ENCODE measurements at places on chromosomes 1 and 21.
A peak's percentile ranks its signal among the peaks of the same experiment; 100 is the strongest.

- DNase-seq: peak; percentile 75
Measured at GRCh38 chr1:200905411-200906052, 10.8 kb downstream of the INAVA start.

- no peak for DNase-seq
Measured at GRCh38 chr1:232943679-232944252, 6.6 kb upstream of the NTPCR start.

GRCh38 chr1:89871768-89872473, 51.1 kb downstream of the LRRC8D start:
- no peak for DNase-seq

DNA sequence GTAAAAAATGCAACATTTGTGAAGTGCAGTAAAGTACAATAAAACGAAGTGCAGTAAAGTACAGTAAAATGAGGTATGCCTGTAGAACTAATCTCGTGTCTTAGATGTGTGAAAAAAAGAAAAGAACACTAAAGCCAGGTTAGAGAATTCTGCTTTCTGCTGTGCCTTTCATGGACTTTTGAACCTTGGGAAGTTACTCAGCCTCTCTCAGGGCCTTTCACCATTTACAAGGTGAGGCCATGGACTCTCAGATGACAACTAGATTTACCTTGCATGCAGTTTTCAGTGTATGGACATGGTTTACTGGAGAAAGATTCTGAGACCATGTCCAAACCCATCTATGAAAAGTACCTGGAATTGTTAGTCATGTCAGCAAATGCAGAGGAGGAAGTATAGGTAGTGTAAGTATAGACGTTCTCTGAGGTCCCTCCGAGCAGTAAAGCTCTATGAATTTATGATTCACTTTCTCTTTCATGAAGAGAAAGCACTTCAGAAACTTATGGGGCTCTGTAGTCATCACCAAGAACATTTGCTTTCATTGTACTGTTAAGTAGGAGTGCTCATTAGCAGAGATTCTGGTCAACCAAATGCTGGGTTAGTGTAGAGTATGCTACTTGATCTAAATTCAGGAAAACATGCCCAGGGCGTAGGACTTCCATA, 143.1 kb downstream of the CACNA1E start:
- DNase-seq: no peak

DNA sequence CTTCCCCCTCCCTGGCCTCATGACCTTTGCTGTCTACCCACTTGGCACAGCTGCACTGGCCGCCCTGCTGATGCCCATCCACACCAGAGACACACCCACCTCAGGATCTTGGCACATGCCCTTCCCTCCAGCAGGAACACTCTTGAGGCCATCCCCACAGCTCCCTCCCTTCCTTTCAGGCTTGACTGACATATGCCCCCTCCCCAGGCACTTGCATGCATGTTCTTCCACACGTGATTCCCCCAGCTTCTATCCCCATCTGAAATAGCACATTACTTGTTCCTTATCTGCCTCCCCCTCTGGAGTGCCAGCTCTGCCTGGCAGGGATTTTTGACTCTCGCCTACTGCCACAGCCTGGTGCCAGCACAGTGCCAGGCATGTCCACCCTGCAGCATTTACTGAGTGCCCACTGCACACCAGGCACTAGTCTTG, 98.5 kb upstream of the SLC25A33 start:
- DNase-seq: no peak

- no peak for DNase-seq
Measured at GRCh38 chr1:229230893-229231753, 39.8 kb upstream of the RAB4A start.

- DNase-seq: no peak
Measured at GRCh38 chr1:201491896-201492511, 14.9 kb downstream of the CSRP1 start.

- no peak for DNase-seq
Measured at GRCh38 chr1:211480941-211481545, 10.9 kb downstream of the RD3 start.

GRCh38 chr1:27299385-27300271, 22.3 kb upstream of the TMEM222 start:
- DNase-seq: peak; percentile 100

- no peak for DNase-seq
Measured at GRCh38 chr1:183804387-183804786, 533 bp upstream of the RGL1 start.

DNA sequence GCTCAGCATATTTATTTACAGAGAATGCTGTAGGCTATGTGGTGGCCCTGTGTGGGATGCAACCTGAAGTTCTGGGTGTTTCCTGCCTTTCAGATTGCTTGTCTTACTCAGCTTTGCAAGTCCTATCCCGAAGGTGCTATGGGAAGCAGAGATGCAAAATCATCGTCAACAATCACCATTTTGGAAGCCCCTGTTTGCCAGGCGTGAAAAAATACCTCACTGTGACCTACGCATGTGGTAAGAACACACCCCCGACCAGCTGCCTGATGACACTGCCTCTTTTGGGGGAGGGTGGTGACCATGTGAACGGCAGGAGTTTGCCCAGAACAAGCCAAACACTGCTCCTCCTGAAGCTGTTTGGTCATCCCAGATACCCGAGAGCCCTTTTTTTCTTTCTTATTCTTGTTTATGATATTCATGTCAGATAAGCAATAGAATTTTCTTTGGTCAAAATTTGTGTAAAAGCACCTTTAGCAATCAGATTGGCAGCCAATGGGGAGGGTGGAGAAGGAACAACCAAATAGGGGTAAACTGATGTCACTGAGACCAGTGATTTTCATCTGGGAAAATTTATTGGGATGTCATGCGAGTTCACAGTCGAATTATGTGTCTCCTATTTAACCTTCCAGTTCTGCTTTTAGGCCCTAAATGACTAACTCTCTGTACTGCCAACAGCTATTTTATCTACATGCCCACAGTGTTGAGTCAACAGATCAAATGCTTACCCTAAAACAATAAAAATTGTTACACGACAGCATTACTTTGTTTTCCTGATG, 82.6 kb downstream of the EVA1C start:
- DNase-seq: peak; percentile 72

GRCh38 chr1:92705446-92705845, 79.5 kb downstream of the EVI5 start:
- peak; percentile 65 for DNase-seq

DNA sequence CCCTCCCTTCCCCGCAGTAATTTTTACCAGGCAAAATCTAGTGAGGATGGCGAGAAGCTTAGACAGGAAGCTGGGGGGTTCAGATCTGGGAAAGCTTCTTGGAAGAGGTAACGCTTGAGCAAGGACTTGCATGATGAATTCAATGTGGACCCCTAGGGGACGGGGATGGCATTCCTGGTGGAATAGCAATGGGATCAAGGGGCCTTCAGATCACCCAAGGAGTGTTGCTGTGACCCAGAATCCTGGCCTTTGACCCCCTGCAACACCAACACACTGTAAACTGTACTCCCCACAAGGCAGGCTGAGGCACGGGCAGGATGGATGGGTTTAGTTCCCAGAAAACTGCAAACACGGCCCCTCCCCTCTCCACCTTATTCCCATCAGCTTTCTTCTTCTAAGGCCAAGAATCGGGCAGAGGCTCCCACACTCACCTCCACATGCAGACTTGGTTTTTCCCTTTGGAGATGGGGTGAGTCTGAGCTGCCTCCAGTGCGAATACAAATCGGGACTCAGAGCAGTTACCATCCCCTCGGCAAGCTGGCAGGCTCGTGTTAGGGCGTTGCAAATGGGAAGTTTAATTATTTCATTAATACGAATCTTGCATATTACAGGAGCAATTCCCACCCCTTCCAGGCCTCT, 20.1 kb downstream of the DISP3 start:
- no peak for DNase-seq

GRCh38 chr1:39412892-39413291, 78.5 kb upstream of the BMP8A start:
- no peak for DNase-seq

DNA sequence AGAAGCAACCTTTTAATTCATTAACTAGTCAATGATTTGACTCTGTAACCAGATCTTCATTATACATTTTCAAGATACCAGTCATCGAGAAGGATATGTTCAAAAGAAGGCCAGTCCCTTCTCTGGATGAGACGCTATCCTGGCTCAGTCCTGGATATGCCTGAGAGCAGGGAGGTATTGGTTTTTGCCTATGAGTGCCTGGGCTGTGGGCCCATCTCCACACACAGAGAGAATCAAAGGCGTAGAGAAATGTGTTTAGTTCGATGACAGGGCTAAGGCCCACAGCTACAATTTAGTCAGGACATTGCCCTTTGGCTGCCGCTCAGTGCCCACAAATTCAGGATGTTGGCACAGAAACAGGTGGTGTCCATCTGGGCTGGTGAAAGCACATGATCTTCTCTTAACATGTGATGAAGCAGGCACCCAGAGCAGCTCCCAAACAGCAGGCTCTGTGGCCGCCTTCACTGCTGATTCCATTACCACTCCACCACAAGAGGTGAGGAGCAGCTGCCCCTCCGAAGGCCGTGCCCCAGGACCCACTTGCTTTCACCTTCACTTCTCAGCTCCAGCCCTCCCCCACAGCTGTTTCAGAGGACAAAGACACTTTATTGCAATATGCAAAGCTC, 24.7 kb downstream of the ACKR1 start:
- DNase-seq: no peak

- no peak for DNase-seq
Measured at GRCh38 chr1:44853201-44853600, 10.1 kb upstream of the PTCH2 start.

DNA sequence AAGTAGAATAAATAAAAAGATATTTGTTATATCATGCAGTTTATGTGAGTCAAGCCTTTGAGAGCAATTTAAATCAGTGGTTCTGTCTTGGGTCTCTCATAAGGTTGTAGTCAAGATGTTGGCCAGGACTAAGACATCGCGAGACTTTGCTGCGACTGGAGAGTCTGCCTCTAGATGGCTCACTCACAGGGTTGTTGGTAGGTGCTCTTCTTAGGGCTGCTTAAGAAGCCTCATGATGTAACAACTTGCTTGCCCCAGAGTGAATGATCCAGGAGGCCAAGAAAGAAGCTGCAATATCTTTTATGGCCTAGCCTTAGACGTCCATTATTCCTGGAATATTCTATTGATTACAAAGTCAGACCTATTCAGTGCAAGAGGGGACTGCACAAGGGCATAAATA, 73.1 kb upstream of the CACHD1 start:
- peak; percentile 32 for DNase-seq

- DNase-seq: no peak
Measured at GRCh38 chr1:231334079-231334666, 3.5 kb downstream of the EXOC8 start.

DNA sequence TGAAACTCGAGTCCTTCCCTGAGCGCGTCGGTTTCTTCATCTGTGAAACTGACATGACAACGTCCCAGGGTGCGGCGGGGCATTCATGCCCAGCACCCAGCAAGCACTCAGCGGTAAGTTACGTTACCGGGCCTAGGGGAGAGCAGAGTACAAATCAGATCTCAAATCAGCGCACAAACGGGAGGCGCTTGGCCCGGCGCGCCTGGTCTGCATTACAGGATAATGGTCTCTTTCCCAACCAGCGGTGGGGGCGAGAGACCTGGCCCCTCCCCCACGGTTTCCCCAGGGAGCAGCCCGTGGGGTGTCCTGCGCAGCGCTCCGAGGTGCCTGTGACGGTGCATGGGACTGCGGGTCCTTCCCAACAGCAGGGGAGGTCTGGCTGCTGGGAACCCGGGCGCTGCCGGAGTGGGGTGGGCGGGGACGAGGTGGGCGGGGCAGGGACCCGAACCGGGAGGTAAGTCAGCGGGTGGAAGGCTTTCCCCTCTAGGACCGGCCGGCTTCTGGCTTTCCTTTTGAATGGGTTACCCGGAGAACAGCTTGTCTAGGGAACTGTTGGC, 1.0 kb downstream of the TMEM51 start:
- DNase-seq: no peak

- DNase-seq: no peak
Measured at GRCh38 chr1:234234199-234234598, 139.1 kb upstream of the COA6 start.

- DNase-seq: peak; percentile 42
Measured at GRCh38 chr1:154863315-154864174, 6.5 kb downstream of the KCNN3 start.

DNA sequence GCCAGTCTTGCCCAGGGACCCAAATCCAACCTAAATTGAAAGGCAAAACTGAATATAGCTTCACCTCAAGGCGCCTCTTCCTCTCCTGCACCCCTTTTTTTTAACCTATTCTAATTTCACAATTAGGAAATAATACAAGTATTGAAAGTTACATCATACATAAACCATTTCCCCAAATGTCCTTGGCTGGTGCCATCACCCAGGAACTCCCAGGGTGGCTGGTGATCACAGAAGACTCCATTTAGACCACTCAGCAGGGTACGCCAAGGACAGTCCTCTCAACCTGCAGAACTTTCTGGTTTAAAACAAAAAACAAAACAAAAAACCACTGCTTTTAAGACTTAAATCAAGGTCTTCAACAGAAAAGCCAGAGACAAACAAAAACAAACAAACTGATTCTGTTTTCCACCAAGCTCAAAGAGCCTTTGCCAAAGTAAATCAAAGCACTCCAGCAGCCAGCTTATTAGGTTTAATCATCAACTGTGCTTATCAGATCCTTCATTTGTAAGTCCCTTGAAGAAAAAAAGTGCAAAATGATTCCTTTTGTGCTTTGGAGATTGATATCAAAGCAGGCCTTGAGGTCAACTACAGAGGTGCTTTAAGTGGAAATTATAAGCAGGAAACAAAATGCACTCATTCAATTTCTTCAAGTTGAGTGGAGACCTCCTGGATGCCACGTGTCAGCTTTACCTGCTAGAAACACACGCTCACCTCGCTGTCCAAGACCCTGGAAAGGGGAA, 113.0 kb downstream of the ETS2 start:
- no peak for DNase-seq

- DNase-seq: no peak
Measured at GRCh38 chr1:29368936-29369932, 132.9 kb downstream of the PTPRU start.

DNA sequence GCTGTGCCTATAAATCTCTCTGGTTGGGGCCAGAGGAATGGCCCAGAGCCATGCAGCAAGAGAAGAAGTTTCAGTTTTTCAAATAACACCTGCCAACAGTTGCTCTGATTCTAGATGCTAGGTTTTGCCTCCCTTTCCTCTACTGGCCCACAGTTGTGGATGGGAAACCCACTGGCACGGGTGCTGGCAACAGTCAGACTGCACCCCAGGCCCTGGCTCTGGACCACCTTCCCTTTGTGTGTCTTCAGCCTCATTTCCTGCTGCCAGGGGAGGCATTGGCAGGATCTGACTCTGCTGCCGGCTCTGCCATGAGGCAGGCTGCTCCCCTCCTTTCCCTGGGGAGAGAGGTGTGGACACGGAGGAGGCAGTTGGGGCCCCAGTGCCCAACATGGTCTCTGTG, 142.0 kb downstream of the IGSF21 start:
- no peak for DNase-seq

- DNase-seq: peak; percentile 73
Measured at GRCh38 chr1:181083842-181084605, 4.5 kb upstream of the IER5 start.

DNA sequence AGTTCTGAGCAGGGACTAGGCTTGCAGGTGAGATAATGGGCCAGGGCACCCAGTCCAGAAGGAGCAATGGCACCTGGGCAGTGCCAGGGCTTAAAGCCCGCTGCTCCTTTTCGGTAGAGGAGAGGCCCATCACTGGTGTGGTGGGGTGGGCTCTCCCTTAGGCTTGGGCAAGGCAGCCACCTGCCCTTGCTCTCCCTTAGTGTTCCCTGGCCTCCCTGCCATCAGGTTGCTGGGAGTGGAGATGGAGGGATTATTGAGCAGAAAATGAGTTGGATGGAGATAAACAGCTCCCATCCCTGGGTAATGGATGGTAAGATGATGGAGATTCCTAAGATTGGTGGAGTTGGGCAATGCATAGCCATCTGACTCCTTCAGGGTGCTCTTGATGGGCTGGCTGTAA, 7.9 kb downstream of the MYOG start:
- no peak for DNase-seq

- no peak for DNase-seq
Measured at GRCh38 chr1:92488416-92488815, 1.7 kb upstream of the GFI1 start.

- DNase-seq: no peak
Measured at GRCh38 chr1:91129458-91129857, 107.6 kb upstream of the ZNF644 start.
